ENCODE measurements at places on chromosomes 1 and 21.
A peak's percentile ranks its signal among the peaks of the same experiment; 100 is the strongest.

DNA sequence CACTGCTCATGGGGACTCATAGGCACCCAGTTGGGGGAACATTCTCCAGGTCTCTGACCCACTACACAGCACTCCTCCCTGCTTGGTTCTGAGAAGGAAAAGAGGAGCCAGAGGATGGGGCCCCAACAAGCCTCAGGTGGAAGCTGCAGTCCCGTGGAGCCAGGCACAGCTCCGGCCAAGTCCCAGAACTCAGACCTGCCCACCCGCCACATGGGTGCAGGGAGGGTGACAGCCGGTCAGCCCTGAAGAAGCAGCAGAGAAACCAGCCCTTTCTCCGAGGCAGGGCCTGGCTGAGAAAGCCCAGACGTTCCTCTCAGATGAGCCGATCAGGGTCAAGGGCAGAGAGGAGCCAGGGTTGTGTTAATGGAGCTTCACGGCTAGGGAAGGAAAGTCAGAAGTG, 106.5 kb downstream of the PRDM16 start:
- peak; percentile 43 for DNase-seq

GRCh38 chr21:37208056-37208721, 58.9 kb downstream of the VPS26C start:
- peak; percentile 76 for DNase-seq

- no peak for DNase-seq
Observed at GRCh38 chr1:247908766-247909165, 11.3 kb upstream of the OR2T8 start.

DNA sequence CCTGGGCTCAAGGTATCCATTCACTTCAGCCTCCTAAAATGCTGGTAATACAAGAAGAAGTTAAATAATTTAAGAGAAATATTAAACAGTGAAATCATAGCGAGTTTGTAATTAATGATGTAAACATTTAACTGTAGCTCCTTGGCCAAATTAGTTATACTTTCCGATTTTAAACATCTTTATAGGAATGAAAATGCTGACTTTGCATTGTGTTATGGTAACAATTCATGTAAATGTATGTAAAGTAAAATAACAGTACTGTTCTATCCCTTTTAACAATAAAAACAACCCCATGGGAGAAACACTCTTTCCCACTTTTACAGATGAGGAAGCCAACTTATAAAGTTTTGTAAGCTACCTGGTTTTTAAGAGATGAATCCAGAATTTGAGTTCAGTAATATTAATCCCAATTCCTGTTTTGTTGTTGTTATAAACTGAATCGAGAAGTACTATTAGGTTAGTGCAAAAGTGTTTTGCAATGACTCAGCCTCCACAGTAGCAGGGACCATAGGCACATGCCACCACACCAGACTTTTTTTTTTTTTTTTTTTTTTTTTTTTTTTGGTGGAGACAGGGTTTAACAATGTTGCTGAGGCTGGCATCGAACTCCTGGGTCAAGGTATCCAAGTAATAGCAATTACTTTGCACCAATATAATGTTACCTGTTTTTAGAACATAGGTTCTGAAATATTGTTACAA, 1360.4 kb downstream of the BRINP3 start:
- no peak for DNase-seq

All from thyroid gland (tissue), 4 donors.